ENCODE measurements at places on chromosomes 3 and 15. TPM values are rescaled to one million over a fixed set of nuclear protein-coding genes. Genes with fewer than 3 reads are reported as not detected.

- peaks cover 65% of the 10 kb centered on the region for H3K4me1 ChIP-seq
- peak overlapping the region; percentile 96 for H3K4me3 ChIP-seq
- peaks cover 30% of the 10 kb centered on the region for H3K36me3 ChIP-seq
- no peaks in the 10 kb centered on the region for H3K27me3 ChIP-seq
These were observed 753 bp downstream of the FURIN start for GRCh38 chr15:90869140-90869541.

- H3K4me3 ChIP-seq: peak overlapping the region; percentile 79
- DNase-seq: peak; percentile 47
- peaks cover 8% of the 10 kb centered on the region for H3K36me3 ChIP-seq
- no peaks in the 10 kb centered on the region for H3K27me3 ChIP-seq
These were observed 6.7 kb downstream of the IDH2 start for GRCh38 chr15:90095521-90095959.

GRCh38 chr15:29320420-29320819 is 50.8 kb upstream of the NSMCE3 start:
- DNase-seq: no peak
- no peak overlapping the region for H3K27ac ChIP-seq
- H3K4me3 ChIP-seq: no peak overlapping the region
- no peaks in the 10 kb centered on the region for H3K36me3 ChIP-seq
- peaks cover 34% of the 10 kb centered on the region for H3K27me3 ChIP-seq

DNA sequence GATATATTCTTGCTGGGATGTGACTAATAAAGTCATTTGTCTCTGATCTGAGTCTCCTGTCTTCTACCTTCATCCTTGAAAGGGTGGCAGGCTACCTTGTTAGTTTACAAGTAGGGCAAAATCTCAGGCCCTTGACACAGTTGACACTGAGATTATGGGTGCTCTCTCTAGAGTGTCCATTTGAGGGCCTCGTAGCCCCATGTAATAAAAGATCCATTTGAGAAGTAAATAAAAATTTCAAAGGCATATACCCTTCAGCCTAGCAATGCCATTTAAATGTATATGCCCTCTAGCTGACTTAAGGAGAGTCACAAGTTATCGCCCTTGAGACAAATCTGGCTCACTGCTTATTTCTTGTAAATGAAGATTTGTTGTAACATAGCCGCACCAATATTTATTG is 98.6 kb downstream of the TCF12 start:
- H3K4me1 ChIP-seq: no peaks in the 10 kb centered on the region
- H3K27ac ChIP-seq: no peak overlapping the region
- DNase-seq: no peak

DNA sequence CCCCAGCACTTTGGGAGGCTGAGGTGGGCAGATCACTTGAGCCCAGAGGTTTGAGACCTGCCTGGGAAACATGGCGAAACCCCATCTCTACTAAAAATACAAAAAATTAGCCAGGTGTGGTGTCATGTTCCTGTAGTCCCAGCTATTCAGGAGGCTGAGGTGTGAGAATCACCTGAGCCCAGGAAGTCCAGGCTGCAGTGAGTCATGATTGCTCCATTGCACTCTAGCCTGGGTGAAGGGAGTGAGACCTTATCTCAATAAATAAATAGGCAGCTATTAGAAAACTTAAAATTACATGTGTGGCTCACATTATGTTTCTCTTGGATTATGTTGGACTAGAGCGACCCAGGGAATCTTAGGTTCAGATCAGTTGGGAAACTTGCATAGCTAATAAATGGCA is 69.7 kb downstream of the RPLP1 start:
- H3K36me3 ChIP-seq: no peaks in the 10 kb centered on the region
- no peak for DNase-seq

DNA sequence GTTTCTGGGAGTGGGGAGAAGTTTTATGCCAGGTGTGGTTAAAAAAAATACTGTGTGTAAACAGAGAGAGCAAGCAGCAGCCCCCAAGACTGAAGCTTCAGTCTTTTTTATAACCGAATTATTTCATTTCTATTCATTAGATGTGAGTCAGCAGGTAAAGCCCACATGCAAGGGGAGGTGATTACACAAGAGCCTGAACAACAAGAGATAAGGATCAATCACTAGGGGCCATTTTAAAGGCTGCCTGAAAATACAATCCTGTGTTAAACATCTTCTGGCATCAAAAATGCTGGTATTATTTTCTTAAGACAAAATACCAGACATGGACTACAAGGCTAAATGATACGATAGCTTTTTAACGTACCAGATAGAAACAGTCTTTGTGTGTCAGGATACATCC is 217.3 kb downstream of the SUCLG2 start:
- H3K4me1 ChIP-seq: peaks cover 10% of the 10 kb centered on the region
- peaks cover 14% of the 10 kb centered on the region for H3K36me3 ChIP-seq
- DNase-seq: no peak
- H3K4me3 ChIP-seq: no peak overlapping the region
- no peaks in the 10 kb centered on the region for H3K27me3 ChIP-seq
- peak overlapping the region; percentile 54 for H3K27ac ChIP-seq

DNA sequence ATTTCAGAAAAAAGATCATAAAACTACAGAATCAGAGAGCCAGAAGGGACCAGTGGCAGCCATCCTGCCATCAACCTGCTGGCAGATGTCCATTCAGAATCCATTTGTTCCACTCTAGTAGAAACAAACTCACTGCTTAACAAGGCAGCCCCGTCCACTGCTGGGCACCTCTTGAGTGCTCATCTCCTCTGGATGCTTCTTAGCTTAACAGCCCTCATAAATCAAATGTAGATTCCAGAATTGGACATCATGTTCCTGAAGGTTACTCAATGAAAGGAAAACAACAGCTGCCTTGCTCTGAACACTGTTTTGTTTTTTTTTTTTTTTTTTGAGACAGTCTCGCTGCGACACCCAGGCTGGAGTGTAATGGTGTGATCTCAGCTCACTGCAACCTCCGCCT is 37.3 kb downstream of the ABCC5 start:
- DNase-seq: no peak
- no peaks in the 10 kb centered on the region for H3K27me3 ChIP-seq
- H3K4me1 ChIP-seq: no peaks in the 10 kb centered on the region
- H3K36me3 ChIP-seq: no peaks in the 10 kb centered on the region

- H3K4me3 ChIP-seq: no peak overlapping the region
- H3K36me3 ChIP-seq: peaks cover 3% of the 10 kb centered on the region
- DNase-seq: no peak
- H3K4me1 ChIP-seq: no peaks in the 10 kb centered on the region
- peaks cover under 1% of the 10 kb centered on the region for H3K27me3 ChIP-seq
These were observed 87.8 kb upstream of the RNU6-1 start for GRCh38 chr15:67927501-67928168.

- DNase-seq: no peak
- H3K4me1 ChIP-seq: peaks cover 6% of the 10 kb centered on the region
- no peak overlapping the region for H3K4me3 ChIP-seq
- H3K27ac ChIP-seq: no peak overlapping the region
These were observed 7.4 kb upstream of the MST1R start for GRCh38 chr3:49911124-49911420.

- H3K4me3 ChIP-seq: no peak overlapping the region
- no peak for DNase-seq
- H3K36me3 ChIP-seq: no peaks in the 10 kb centered on the region
- H3K27me3 ChIP-seq: peaks cover 24% of the 10 kb centered on the region
These were observed 4.5 kb upstream of the SEMA3B start for GRCh38 chr3:50264383-50264963.

- no peaks in the 10 kb centered on the region for H3K4me1 ChIP-seq
- no peaks in the 10 kb centered on the region for H3K27me3 ChIP-seq
- H3K36me3 ChIP-seq: no peaks in the 10 kb centered on the region
- no peak overlapping the region for H3K27ac ChIP-seq
These were observed 199.6 kb downstream of the SHOX2 start for GRCh38 chr3:157906627-157907026.

GRCh38 chr3:117398141-117398899 is 688.7 kb downstream of the TUSC7 start:
- no peaks in the 10 kb centered on the region for H3K4me1 ChIP-seq
- H3K27me3 ChIP-seq: no peaks in the 10 kb centered on the region
- H3K4me3 ChIP-seq: no peak overlapping the region
- no peak overlapping the region for H3K27ac ChIP-seq
- no peaks in the 10 kb centered on the region for H3K36me3 ChIP-seq

- no peaks in the 10 kb centered on the region for H3K36me3 ChIP-seq
- H3K4me3 ChIP-seq: no peak overlapping the region
- H3K4me1 ChIP-seq: no peaks in the 10 kb centered on the region
- no peak for DNase-seq
- H3K27ac ChIP-seq: no peak overlapping the region
- peaks cover 11% of the 10 kb centered on the region for H3K27me3 ChIP-seq
These were observed 25.0 kb upstream of the GP9 start for GRCh38 chr3:129035360-129036221.

DNA sequence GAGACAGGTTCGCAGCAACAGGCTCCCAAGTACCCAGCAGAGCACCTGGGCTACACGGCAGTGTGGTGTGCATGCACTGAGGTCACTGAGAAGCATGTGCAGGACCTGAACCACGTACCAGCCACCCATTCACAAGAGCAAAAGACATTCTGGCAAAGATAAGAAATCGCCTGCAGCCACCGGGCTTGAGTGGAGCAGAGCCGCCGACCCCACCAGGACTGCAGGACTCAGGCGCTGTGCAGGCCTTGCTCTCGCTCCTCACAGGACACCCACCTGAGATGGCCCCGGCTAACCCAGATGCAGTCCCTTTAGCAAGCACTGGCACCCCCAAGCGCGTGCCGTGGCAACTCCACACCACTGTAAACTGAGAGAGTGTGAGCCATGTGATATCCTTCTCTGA is 32.3 kb upstream of the OCA2 start:
- no peak overlapping the region for H3K4me3 ChIP-seq
- DNase-seq: no peak
- H3K36me3 ChIP-seq: peaks cover 3% of the 10 kb centered on the region
- H3K27me3 ChIP-seq: no peaks in the 10 kb centered on the region

Gene STXBP5L
- total RNA-seq: not detected

Gene SNTN
- total RNA-seq: not detected

Gene GPR27
- 2.5 TPM for total RNA-seq

Gene TMCO5A
- total RNA-seq: not detected

Gene NOP10
- total RNA-seq: 158 TPM

Gene ZKSCAN7
- 4.9 TPM for total RNA-seq

Gene ARNT2
- 0.07 TPM for total RNA-seq

Gene UBA5
- total RNA-seq: 48.4 TPM

All from activated T-cell treated with anti-CD3 and anti-CD28 coated beads, Interleukin-2, amount 50 U/mL, for 72 hours (primary cell).